ENCODE measurements at places on chromosomes 1 and 21. TPM values are rescaled to one million over a fixed set of nuclear protein-coding genes. Genes with fewer than 3 reads are reported as not detected.

GRCh38 chr1:186633116-186633515, 47.1 kb downstream of the PTGS2 start:
- H3K4me3 ChIP-seq, result no peak overlapping the region
- DNase-seq, result no peak
- H3K27ac ChIP-seq, result no peak overlapping the region
- no peaks in the 10 kb centered on the region for H3K36me3 ChIP-seq
- H3K27me3 ChIP-seq, result no peaks in the 10 kb centered on the region

DNA sequence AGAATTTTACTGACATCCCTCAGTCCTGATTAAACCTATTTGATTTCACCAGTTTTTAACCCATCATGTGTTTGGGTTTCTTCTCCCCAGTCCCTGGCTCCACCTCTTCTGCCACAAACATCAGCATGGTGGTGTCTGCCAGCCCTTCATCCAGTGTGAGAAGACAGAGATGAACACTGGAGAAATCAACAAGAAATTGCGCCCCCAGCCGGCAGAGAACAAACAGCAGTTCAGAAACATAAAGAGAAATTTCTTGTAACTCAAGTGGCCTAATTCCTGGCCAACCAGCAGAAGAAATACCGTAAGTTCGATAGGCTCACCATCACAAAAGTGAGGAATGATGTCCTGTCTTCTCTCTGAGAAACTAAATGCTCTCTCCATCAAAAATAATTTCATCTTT, 18.3 kb downstream of the S100A11 start:
- no peak for DNase-seq
- no peaks in the 10 kb centered on the region for H3K27me3 ChIP-seq
- H3K27ac ChIP-seq, result no peak overlapping the region
- no peaks in the 10 kb centered on the region for H3K4me1 ChIP-seq
- no peaks in the 10 kb centered on the region for H3K36me3 ChIP-seq

GRCh38 chr1:170929835-170930554, 5.3 kb upstream of the MROH9 start:
- H3K36me3 ChIP-seq, result no peaks in the 10 kb centered on the region
- no peaks in the 10 kb centered on the region for H3K27me3 ChIP-seq
- H3K4me1 ChIP-seq, result no peaks in the 10 kb centered on the region
- H3K4me3 ChIP-seq, result no peak overlapping the region
- DNase-seq, result no peak
- no peak overlapping the region for H3K27ac ChIP-seq

DNA sequence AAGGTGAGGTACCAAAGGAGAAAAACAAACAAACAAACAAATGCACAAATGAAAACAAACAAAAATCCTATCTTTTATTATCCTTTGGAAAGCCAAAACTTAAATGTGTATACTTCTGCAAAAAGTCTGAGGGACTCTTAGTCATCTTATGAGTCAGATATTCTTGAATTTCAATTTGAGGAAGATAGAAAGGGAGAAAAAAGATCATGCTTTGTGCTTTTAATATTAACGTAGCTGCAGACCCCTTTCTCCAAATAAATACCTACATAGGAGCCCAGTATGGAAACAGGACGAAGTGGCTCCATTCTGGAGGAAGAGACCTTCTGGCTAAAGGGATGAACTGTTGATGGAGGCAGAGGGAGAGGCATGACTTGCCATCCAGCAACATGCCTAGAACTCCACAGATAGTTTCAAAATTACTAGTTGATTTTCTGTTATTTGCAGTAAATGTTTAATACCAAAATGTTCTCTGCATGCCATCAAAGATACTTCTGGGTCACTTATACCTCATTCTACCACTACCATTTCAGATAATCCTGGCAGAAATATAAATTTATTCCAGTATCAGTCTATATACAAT, 25.4 kb downstream of the NUP210L start:
- H3K27ac ChIP-seq, result no peak overlapping the region
- H3K4me3 ChIP-seq, result no peak overlapping the region
- H3K36me3 ChIP-seq, result no peaks in the 10 kb centered on the region
- DNase-seq, result no peak
- H3K27me3 ChIP-seq, result no peaks in the 10 kb centered on the region

DNA sequence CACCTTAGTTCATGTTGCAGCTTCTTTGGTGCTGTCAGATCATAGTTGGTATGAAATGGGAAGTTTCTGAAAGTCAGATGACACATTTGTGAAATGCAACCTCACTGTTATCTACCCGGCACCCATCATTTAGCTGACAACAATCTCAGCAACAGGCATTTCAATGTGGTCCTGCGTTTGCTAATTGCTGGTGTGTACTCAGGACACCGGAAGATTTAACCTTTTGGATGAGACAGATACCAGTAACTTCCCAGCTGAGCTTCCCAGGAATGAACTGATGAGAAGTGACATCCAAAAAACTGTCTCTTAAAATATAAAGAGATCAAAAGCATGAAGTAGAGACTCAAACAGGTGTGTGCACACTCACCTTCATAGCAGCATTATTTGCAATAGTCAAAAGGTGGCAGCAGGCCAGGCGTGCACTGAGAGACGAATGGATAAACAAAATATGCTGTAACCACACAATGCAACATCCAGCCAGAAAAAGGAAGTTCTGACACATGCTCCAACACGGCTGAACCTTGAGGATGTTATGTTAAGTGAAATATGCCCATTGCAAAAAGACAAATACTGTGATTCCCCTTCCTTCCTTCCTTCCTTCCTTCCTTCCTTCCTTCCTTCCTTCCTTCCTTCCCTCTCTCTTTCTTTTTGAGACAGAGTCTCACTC, 7.9 kb upstream of the CLDN14 start:
- peak; percentile 85 for DNase-seq
- no peaks in the 10 kb centered on the region for H3K36me3 ChIP-seq
- no peaks in the 10 kb centered on the region for H3K4me1 ChIP-seq
- H3K4me3 ChIP-seq, result no peak overlapping the region
- H3K27ac ChIP-seq, result peak overlapping the region; percentile 16

DNA sequence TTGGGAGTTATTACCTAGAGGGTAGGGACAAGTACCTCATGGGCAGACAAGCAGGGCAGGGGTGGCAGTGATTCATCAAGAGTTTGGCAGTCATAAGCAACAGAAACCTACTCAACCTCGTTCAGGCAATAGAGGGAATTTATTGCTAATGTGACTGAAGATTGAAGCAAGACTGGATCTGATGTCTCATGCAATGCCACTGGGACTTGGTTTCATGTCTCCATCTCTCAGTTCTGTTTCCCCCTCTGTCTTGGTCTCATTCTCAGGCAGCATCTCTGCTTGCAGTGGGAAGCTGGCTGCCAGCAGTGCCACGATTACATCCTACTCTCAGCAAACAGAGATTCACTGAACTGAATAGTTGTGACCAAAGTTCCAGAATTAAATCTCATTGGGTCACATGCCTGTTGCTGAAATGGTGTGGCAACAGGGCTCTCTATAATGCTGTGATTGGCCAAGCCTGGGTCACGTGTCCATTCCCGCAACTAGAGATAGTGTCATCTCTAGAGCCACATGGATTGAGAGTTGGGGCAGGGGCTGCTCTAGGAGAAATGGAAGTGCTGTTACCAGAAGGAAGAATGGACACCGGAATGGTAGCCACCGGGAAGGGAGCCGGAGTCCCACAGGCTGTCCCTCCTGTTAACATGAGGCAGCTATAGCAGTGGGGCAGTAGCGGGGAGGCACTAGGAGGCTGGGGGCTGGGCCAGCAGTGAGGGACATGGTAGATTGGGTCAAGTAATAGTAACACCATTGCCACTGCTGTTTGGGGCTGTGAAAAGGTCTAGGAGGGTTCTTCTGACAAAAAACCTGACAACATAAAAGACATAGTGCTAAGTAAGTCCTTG, 3.9 kb upstream of the CDC42 start:
- no peak overlapping the region for H3K4me3 ChIP-seq
- DNase-seq, result peak; percentile 36
- H3K27ac ChIP-seq, result no peak overlapping the region
- H3K27me3 ChIP-seq, result no peaks in the 10 kb centered on the region
- H3K36me3 ChIP-seq, result no peaks in the 10 kb centered on the region

GRCh38 chr1:39721664-39722063, 17.0 kb upstream of the PPIE start:
- no peak overlapping the region for H3K4me3 ChIP-seq
- DNase-seq, result no peak
- H3K27me3 ChIP-seq, result no peaks in the 10 kb centered on the region
- no peaks in the 10 kb centered on the region for H3K36me3 ChIP-seq
- no peaks in the 10 kb centered on the region for H3K4me1 ChIP-seq

SELL gene
- 2.3 TPM for total RNA-seq

FCRL2 gene
- total RNA-seq, result 0.06 TPM

SLC1A7 gene
- total RNA-seq, result 0.71 TPM

PRAMEF27 gene
- total RNA-seq, result not detected

MROH7 gene
- total RNA-seq, result 2.1 TPM

CA6 gene
- not detected for total RNA-seq

TDRD10 gene
- total RNA-seq, result 0.92 TPM
